G401 (cell line): ENCODE measurements at places on chromosomes 7 and 10. TPM values are rescaled to one million over a fixed set of nuclear protein-coding genes. Genes with fewer than 3 reads are reported as not detected.

The DAGLB gene
- total RNA-seq: 7.8 and 8.7 TPM in 2 replicates

- DNase-seq: no peak
Observed at GRCh38 chr10:119409385-119409784, 133.1 kb downstream of the RGS10 start.

DNA sequence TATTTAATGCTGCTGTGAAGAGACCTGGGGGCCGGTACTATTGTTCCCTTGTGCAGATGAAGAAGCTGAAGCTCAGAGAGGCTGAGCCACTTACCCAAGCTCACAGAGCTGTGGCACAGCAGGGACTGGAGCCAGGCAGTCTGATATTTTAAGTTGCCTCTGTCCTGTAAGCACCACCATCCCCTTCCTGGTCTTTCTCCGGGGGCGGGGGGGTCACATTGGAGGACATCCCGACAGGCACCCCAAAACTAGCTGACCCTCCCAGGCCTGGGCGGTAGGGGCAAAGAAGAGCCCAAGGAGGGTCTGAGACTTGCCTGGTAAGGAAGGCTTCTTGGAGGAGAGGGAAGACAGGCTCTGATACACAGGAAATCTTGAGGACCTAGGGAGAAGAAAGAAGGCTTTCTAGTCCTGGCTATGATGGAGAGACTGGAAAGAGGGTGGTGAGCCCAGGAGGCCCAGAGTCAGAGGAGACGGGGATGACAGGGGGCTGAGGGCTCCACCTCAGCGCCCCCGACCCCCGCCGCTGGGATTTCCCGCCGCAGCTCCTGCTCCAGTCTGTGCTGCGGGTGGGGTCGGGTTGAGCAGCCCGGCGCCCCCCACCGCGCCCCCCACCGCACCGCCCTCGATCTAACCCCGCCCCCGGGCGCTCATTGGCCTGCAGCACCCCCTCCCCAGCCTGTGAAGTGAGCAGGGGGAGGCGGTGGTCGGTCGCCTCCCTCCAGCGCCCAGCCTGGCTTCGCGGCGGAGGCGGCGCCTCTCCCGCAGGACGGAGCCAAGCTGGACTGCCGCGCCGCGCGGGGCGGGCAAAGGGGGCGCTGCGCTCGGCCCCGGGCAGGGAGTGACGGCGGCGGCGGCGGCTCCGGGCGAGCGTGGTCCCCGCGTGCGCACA, at the start of gene ADCYAP1R1:
TSS of gene ADCYAP1R1 (plus strand) at position 711 of the 889 bp plus-strand sequence. CDS start 10,957 bp downstream, outside the sequence.
- DNase-seq: peak; percentile 79

DNA sequence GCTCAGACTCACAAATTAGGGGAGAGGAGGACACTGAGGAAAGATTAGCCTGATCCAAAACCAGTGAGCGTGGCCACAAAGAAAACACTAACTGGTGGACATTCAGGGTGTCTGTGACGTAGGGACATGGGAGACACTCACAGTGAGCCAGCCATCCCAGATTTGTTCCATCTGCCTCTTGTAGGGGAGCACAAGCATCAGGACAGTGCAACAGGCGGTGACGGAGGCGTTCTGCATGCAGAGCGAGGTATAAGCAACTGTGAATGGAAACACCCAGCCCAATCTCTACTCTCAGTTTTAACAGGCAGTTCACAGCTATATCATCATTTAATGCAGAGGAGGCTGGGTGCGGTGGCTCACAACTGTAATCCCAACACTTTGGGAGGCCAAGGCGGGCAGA, 52.8 kb upstream of the TOMM7 start:
- DNase-seq: no peak

The HOXA9 gene
- 66.5 and 71.2 TPM in 2 replicates for total RNA-seq

GRCh38 chr10:63470928-63471327, 5.2 kb upstream of the JMJD1C start:
- DNase-seq: peak; percentile 39

The AEBP1 gene
- 0.27 and 0.43 TPM in 2 replicates for total RNA-seq

DNA sequence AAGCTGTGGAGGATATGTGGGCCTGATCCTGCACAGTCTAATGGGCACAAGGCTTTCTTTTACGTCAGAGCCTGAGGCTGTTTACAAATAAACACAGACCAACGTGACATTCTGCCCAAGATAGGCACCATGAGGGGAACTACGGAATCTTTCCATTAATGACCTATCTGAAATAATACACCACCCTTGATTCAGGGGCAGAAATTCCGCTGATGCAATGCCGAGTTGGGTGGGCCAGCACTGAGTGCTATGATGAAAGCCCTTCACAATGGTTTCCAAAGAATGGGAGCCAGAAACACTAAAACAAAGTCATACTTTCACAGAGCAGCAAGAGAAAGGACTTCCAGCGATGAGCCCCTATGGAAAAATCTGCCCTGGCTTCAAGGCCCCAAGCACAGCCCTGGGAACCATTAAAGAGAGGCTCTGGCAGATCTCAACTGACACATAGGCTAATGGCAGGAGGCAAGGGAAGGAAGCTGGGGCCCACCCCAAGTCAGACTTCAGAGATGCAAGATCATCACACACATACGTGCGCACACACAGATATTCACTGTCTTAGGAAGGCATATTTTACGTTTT, 72.2 kb upstream of the DLX6 start:
- DNase-seq: no peak

DNA sequence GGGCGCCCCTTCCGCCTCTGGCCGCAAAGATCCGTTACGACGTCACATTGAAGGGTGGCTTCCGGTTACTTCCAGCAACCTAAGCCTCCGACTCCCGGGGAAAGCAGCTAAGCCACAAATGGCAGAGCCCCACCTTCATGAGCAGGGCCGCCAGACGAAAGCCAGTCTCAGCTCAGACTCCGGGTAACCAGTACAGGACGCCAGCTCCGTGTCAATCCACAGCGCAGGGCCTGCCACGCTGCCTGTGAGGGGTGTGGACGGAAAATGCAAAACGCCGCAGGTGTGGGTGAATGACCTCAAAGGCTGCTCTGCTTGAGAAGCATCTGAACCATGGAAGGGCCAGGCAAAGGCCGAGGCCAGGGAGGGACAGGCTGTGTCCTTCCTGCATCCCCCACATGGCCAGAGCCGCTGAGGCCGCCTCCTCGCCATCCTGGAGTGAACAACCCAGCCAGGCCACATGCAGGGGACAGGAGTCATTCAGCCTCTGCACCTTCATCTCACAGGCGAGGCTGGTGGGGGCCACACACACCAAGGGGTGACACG, 53.5 kb upstream of the PPP2R2D start:
- DNase-seq: no peak

The LIPF gene
- total RNA-seq: not detected in 2 replicates

DNA sequence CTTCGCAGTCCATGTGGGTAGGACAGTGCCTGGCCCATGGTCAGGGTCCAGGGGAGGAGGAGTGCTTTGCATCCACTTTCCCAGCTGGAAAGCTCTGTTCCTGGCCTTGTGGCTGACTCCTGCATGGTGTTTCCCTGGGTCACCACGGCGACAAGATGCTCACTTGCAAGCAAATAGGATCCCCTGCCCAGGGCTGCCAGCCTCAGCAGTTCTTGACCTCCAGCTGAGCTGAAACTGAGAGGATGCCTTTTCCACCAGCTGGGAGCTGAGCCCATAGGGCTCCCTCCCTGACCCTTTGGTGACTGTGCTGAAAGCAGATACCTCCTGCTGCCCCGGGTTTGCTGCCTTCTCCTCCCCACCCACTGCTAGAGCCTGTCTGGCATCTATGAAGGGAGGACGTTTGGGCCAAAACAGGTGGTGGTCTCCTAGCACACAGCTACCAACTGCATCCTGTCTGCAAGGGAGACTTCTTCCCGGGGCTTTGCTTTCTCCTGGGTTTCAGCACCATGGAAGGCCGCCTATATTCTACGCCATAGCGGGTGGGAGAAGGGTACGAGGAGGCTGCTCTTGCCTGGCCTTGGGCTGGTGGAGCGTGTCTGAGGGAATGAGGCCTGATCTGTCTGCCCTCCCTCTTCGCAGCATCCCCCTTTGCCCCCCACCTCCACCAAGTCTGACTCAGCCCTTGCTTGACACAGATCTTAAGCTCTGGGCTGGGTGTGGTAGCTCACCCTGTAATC, 34.4 kb downstream of the UBTD1 start:
- DNase-seq: peak; percentile 31

The THAP5 gene
- total RNA-seq: 17.6 and 31.0 TPM in 2 replicates

DNA sequence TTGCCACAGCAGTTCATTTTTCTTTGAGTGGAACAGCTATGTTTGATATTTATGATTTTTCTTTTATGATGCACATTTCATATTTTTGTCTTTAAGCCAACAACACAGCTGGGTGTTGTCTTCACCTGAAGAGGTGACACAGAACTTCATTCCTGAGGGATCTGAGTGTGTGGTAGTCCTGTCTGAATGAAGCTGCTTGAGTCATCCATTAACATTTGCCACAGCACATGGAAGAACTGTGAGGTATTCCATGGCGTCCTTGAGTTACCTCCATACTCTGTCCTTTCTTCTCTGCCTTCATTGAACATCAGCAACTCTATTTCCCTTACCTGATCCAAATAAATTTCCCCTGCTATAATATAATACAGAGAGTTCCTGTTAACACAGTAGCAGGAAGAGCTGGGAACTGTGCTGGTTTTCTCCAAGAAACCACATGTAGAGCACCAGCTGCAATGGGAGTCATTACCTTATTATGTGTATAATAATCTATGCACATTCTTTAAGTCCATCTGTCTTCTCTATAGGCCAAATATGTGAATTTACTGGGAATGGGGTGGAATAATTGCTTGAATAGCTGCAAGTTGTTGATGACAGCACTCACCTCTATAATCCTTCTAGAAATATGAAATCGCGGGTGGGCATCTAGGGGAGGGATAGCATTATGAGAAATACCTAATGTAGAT, 72.4 kb upstream of the TAC1 start:
- no peak for DNase-seq

The CPED1 gene
- 21.5 and 30.7 TPM in 2 replicates for total RNA-seq

GRCh38 chr7:129376778-129377700, 57.2 kb upstream of the STRIP2 start:
- no peak for DNase-seq

GRCh38 chr7:55314967-55315366, 50.2 kb upstream of the LANCL2 start:
- no peak for DNase-seq
